Activated CD4-positive, alpha-beta T cell treated with anti-CD3 and anti-CD28 coated beads, Interleukin-2, amount 50 U/mL, for 1 hour (primary cell): ENCODE measurements at places on chromosomes 7 and 10.

GRCh38 chr7:103914147-103914899 is 75.1 kb downstream of the RELN start:
- no peak for DNase-seq

DNA sequence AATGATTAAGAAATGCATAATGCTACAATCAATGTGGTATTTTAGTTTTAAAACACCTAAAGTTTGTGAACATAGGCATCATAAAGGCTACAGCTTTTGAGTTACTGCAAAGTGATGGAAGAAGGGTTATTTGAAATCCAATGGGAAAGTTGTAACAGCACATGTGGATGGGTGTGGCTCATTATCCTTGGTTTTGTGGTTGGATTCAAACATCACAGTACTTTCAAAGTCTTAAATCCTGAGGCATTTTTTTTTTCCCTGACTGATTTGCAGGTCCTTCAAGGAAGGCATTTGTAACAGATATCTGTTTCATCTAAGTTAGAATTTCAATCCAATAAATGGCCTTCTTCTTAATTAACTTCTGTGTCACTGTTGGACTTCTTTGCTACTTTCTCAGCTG is 9.8 kb upstream of the SHTN1 start:
- no peak for DNase-seq

DNA sequence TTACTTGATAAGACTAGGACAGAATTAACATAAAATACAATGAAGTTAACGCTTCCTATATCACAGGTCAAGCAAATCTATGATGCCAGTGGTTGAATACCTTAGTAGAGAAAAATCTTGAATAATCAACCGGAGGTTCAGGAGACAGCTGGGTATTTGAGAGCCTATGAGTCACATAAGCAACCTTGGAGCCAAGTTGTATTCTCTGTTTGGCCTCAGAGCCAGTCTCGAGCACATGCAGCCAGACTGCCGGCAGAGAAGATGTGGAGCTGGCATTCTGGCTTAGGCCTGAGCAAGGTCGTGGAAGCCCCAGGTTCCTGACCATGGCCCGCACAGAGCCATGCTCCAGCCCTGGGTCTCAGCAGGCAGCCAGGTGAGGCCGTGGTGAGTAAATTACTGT is 90.3 kb downstream of the FAM204A start:
- DNase-seq = no peak

- DNase-seq = no peak
These were observed at the start of gene COL13A1 for GRCh38 chr10:69801434-69802315. Gene COL13A1, plus strand, starts transcription at chr10:69801906. Its CDS starts 518 bp downstream, at chr10:69802424.

DNA sequence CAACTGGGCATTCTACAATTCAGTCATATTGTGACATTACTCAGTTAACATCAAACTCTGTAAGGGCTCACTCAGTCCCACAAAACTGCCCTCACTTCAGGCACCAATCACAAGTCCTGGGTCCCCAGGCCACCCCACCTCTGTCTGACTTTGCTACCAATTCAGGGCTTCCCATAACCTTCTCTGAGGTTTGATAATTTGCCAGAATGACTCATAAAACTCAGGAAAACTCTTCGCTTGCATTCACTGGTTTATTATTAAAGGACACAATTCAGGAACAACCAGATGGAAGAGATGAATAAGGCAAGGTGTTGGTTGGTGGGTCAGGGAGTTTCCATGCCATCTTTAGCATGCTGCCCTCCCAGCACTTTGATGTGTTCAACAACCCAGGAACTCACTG is 41.3 kb downstream of the AVL9 start:
- no peak for DNase-seq

DNA sequence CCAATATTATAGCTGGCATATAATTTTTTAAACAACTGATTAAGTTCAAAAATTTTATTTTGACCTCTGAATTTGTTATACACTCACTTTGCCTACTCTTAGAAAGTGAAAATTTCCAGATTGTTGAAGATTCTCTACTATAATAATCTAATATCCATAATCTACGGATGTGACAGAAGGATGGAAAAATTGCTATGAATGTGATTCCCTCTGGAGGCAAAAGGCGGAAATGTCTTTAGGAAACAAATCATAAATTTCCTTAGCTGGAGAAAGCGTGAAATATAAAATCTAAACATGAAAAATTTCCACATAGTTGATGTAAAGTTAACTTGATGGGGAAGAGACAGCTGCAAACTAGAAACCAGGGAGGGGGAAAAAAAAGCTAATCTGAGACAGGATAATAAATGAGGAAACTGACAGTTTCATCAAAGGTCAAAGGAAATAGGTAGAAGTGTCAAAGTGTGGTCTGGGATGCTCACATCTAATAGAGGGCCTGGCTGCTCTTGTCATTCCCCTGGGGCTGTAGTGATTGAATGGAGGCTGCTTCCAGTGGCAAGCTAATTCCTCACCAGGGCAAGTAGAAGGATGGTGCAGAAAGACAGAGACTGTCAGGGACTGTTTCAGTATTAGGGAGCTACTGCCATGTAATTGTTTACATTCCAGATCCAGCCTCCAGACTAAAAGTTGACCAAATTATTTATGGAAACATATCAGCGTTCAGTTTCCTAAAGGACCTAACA is 264.5 kb downstream of the SDHAF3 start:
- no peak for DNase-seq

GRCh38 chr10:59400214-59400613 is 37.9 kb upstream of the FAM13C start:
- no peak for DNase-seq

DNA sequence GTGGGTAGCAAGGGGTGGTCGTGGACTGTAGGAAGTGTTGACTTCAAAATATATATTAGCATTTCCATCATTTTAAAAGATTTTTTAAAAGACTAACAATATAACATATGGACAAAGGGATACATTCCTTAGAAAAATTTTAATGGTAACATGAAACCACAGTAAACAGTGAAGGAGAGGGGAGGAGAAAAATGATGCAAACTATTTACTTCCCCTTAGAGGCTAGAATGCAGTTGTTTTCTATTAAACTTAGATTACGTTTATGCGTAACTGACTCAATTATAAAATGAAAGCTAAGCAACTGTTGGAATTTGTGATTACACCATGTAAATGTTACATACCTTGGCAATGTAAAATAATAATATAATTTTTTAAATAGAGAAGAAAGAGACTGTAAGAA is 41.3 kb downstream of the CALD1 start:
- no peak for DNase-seq

GRCh38 chr7:129857313-129857712 is 95.4 kb downstream of the UBE2H start:
- DNase-seq = no peak

GRCh38 chr7:6709808-6710207 is 3.1 kb upstream of the ZNF12 start:
- DNase-seq = no peak

GRCh38 chr7:36604806-36605205 is 119.5 kb downstream of the AOAH start:
- no peak for DNase-seq

DNA sequence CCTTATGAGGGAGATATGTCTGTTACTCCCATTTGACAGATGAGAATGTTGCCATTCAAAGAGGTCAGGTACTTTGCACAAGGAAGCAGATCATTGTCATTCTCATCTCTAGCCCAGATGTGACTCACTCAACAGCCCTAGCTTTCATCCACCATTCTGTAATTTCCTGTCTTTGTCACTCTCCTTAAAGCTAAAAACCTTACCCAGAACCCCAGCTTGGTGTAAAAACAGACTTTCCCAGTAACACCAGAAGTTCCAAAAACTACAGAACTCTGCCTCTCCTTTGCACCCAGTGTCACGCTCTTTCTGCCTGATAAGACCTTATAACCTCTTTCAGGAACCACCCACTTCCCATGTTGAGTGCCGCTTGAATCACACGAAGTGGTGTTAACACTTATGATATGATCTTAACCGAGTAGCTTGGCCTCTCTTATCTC is 89.1 kb upstream of the SP4 start:
- DNase-seq = no peak

- DNase-seq = no peak
These were observed 29.1 kb downstream of the CBLL1 start for GRCh38 chr7:107773027-107773426.

- no peak for DNase-seq
These were observed 44.9 kb downstream of the MYPN start for GRCh38 chr10:68154211-68154497.

GRCh38 chr7:150801946-150802771 is 1.6 kb downstream of the TMEM176A start:
- no peak for DNase-seq

GRCh38 chr7:50208378-50208982 is 96.0 kb upstream of the IKZF1 start:
- no peak for DNase-seq

GRCh38 chr7:16991551-16991950 is 109.8 kb upstream of the AGR3 start:
- DNase-seq = no peak

GRCh38 chr10:116809483-116810119 is 39.7 kb upstream of the ENO4 start:
- DNase-seq = no peak

DNA sequence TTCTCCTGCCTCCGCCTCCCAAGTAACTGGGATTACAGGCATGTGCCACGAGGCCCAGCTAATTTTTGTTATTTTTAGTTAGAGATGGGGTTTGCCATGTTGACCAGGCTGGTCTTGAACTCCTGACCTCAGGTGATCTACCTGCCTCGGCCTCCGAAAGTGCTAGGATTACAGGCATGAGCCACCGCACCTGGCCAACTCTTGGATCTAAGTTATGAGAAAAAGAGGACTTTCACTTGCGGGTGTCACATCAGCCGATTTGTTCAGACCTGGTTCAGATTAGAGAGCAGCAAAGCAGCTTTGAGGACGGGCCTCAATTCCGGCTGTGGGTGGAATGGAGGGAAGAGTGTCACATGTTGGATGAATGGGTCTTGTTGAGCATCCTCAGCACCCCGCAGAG is 61.0 kb upstream of the FGFR2 start:
- DNase-seq = no peak

DNA sequence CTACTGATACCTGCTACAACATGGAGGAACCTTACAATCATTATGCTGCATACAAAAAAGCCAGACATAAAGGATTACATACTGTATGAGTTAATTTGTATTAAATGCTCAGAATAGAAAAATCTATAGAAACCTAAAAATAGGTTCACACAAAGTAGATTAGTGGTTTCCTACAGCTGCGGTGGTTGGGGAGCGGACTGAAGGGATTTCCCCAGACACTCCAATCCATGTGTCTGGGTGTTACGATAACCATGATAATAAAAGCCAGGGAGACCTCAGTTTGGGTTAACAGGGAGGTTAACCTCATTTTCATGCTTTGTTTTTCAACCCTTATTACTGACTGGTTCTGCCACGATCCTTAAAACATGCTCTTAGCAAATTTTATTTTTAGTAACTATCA is 355.9 kb downstream of the KCNMA1 start:
- no peak for DNase-seq

GRCh38 chr10:120979435-120980278 is 128.5 kb downstream of the WDR11 start:
- DNase-seq = no peak

GRCh38 chr10:111125102-111125501 is 48.3 kb downstream of the ADRA2A start:
- DNase-seq = no peak

DNA sequence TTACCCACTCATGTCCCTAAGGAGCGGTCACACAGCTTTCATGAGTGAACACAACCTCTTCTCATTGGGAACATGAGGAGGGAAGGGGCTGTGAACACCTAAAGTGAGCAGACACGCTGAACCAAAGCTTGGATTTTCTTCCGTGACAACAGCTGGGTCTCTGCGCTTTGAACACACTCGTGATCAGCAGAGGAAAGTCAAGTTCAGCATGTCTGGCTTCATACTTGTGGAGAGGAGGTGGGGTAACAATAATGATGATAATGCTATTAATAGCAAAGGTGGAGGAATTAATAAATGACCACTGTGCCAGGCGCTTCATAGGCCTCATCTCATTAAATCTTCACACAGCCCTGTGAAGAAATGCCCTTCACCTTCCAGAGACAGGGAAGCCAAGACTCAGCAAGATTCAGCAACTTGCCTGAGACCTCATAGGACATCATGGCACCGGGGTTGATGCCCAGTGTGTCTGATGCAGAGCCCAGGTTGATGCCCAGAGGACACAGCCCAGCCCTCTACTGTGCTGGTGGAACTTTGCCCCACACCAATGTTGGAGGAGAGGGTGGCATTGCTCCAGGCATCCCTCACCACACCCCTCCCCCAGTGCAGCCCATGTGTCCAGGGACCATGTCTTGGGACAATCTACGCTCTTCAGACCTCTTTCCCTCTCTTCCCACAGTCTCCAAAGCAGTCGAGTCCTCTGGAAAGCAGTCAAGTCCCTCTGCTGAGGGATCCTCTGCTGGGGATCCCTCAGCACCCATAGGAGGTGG is 40.6 kb downstream of the GSDME start:
- DNase-seq = no peak

- no peak for DNase-seq
These were observed 147.7 kb upstream of the BMPER start for GRCh38 chr7:33757563-33758165.

- no peak for DNase-seq
These were observed 6.8 kb upstream of the HIPK2 start for GRCh38 chr7:139784648-139785047.

- DNase-seq = no peak
These were observed 95.8 kb downstream of the NRP1 start for GRCh38 chr10:33238643-33239042.

GRCh38 chr10:87503886-87504285 is 807 bp upstream of the MINPP1 start:
- DNase-seq = no peak

GRCh38 chr10:51090190-51090589 is 15.9 kb downstream of the PRKG1 start:
- DNase-seq = no peak

GRCh38 chr10:33113466-33113865 is 155.4 kb upstream of the ITGB1 start:
- DNase-seq = no peak

- DNase-seq = no peak
These were observed 29.0 kb upstream of the PRSS1 start for GRCh38 chr7:142720172-142720773.

GRCh38 chr10:3482200-3482993 is 302.6 kb downstream of the KLF6 start:
- no peak for DNase-seq
